Mesendoderm (in vitro differentiated cells): ENCODE measurements at places on chromosomes 2 and 18.

DNA sequence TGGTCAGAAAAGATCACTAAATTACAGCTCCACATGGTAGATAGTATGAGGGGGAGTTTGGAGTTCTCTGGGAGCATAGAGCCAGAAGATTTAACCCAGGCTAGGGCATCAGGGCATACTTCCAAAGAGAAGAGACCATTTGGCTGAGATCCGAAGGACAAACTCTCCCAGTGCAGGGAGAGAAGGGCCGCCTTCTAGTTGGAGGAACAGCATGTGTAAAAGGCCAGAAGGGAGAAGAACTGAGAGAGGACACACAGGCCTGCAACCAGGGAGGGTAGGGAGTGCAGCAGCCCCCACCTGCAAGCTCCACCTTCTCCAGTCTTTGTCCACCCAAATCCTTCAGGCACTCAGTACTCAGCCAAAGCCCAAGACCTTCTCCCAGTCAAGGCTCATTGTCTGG lies 182.0 kb downstream of the GFPT1 start:
- no peak overlapping the region for H3K27ac ChIP-seq
- no peaks in the 10 kb centered on the region for H3K27me3 ChIP-seq
- peaks cover 5% of the 10 kb centered on the region for H3K4me1 ChIP-seq
- H3K4me3 ChIP-seq, result no peak overlapping the region

DNA sequence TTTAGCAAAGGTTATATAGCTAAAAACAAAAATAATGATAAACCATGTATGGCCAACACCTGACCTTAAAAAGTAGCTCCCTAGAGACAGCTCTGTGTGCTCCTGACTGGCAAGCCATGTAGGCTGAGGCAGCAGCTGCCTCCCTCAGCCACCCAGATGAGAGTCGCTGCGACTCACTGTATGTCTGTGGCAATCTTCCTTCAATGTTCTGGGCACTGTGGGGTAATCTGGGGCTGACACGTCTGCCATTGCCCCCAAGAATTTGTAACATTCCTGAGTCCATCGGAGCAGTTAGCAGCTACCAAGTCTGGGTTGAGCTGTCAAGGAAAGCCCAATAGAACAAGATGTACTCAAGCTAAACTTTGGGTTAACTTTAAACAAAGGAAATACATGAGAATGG lies 106.4 kb upstream of the DAPL1 start:
- H3K36me3 ChIP-seq, result no peaks in the 10 kb centered on the region
- no peaks in the 10 kb centered on the region for H3K4me1 ChIP-seq
- peak; percentile 14 for DNase-seq
- H3K27ac ChIP-seq, result no peak overlapping the region
- H3K27me3 ChIP-seq, result no peaks in the 10 kb centered on the region

GRCh38 chr18:62524440-62525200 lies 1.8 kb downstream of the ZCCHC2 start:
- peak overlapping the region; percentile 69 for H3K4me3 ChIP-seq
- H3K36me3 ChIP-seq, result no peaks in the 10 kb centered on the region
- DNase-seq, result peak; percentile 67
- H3K4me1 ChIP-seq, result peaks cover 2% of the 10 kb centered on the region
- H3K27me3 ChIP-seq, result peaks cover 2% of the 10 kb centered on the region

DNA sequence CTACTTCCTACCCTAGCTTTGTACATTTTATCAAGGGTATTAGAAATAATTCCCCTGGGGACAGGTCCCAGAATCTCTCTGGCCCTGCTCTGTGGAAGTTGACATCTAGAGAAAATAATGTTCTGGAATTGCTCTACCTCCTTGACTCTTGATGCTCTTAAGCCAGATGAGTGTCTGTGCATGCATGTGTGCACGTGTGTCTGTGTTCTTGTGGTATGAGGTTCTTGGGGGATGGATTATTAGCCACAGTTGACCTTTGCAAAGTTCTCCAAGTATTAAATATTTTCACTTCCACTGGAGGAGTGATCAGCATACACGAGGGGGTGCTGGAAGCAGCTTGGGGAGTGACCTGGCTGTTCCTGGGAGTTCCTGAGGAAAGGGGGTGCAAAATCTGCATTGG lies 61.2 kb upstream of the PELI1 start:
- H3K27ac ChIP-seq, result no peak overlapping the region
- H3K4me1 ChIP-seq, result peaks cover 2% of the 10 kb centered on the region
- no peaks in the 10 kb centered on the region for H3K27me3 ChIP-seq
- no peaks in the 10 kb centered on the region for H3K36me3 ChIP-seq

- H3K27ac ChIP-seq, result no peak overlapping the region
- DNase-seq, result no peak
- no peaks in the 10 kb centered on the region for H3K27me3 ChIP-seq
- H3K36me3 ChIP-seq, result no peaks in the 10 kb centered on the region
- H3K4me3 ChIP-seq, result no peak overlapping the region
These were observed 130.6 kb upstream of the SKOR2 start for GRCh38 chr18:47381975-47382570.

- peak; percentile 4 for DNase-seq
- H3K4me1 ChIP-seq, result no peaks in the 10 kb centered on the region
- no peaks in the 10 kb centered on the region for H3K27me3 ChIP-seq
These were observed 189.3 kb upstream of the MYT1L start for GRCh38 chr2:2520401-2520811.

DNA sequence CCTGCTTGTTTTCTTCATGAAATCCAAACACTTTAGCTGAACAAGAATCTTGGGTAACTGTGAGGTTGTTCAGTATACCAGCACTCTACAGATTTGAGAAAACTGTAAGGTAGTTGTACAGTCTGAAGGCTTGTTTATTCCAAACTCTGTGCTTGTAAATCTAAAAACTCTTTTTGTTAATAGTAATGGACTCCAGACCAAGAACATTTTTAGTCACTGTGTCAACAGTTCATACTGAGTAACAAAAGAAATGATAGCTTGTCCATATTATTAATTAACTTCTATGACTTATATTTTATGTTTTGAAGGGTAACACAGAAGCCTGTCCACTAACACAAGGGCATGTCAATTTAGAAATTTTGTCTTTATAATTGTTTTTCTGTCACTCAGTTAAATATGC lies 72.2 kb upstream of the KYNU start:
- H3K4me1 ChIP-seq, result no peaks in the 10 kb centered on the region
- H3K4me3 ChIP-seq, result no peak overlapping the region
- no peaks in the 10 kb centered on the region for H3K36me3 ChIP-seq
- no peaks in the 10 kb centered on the region for H3K27me3 ChIP-seq
- DNase-seq, result no peak
- no peak overlapping the region for H3K27ac ChIP-seq

GRCh38 chr18:71105078-71105819 lies 816.4 kb downstream of the SOCS6 start:
- DNase-seq, result no peak
- H3K36me3 ChIP-seq, result no peaks in the 10 kb centered on the region
- no peaks in the 10 kb centered on the region for H3K4me1 ChIP-seq
- H3K27me3 ChIP-seq, result no peaks in the 10 kb centered on the region
- H3K4me3 ChIP-seq, result no peak overlapping the region

DNA sequence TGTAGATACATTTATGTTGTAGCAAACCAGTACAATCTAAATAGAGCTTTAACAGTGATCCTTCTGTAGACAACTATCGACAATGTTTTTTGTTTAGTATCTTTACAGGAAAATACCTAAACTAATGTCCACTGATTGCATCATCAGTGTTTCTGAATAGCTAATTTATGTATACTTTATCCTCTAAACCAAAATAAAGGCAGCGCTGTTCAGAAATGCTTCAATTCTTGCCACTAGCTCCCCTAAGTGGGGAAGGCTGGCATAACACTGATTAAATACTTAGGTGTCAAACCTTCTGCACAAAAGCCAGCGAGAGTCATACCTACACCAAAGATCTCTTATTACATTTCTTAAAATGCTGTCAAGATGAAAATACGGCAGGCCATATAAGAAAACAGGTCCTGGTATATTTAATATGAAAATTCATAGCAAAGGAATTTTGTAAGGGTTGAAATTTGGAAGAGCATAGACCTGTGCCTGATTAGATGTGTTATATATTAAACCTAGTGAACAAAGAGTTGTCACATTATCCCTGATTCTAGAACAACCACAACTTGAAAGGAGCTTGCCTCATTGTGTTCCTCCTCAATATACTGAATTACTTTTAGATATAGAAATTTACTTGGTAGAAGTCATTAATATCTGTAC lies 1693.4 kb upstream of the SLC39A10 start:
- no peaks in the 10 kb centered on the region for H3K27me3 ChIP-seq
- H3K27ac ChIP-seq, result no peak overlapping the region
- no peaks in the 10 kb centered on the region for H3K36me3 ChIP-seq
- H3K4me1 ChIP-seq, result no peaks in the 10 kb centered on the region

DNA sequence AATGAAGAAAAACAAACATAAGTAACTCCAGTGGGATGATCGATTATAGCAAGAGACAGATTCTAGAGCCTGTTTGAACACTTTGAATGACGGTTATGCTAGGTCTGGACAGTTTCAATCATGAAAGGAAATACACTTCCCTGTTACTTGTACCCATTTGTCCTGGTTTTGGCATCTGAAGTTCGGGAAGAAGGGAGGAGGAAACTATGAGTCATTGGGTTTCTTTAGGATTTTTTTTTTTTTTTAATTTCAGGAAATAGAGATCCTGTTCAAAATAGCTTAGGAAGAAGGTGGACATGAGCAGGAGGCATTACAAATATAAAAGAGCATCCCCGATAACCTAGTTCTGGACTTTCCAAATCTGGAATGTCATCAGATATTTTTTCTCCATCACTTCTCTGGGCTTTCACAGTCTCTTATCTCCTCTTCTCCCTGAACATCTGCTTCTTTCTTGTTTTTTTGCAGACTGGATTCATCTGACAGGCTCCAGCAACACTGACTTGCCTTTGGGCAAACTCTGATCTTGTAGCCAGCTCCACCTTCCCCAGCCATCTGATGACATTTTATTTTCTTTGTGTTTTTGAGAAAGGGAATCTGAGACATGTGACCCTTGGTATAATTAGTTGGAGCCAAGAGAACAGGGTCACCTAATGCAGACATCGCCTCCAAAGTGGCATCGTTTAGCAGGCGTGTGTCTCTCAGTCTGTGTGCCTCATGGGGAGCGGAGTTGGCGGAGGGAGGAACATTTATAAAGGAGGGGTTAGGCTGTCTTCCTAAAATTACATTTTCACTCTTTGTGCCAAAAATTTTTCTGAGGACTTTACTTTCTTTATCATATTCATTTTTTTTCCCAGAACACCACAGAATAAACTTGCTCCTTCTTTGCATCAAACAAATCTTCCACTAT lies 195.3 kb upstream of the EPHA4 start:
- no peak overlapping the region for H3K27ac ChIP-seq
- H3K4me1 ChIP-seq, result peaks cover 6% of the 10 kb centered on the region
- no peaks in the 10 kb centered on the region for H3K27me3 ChIP-seq
- H3K36me3 ChIP-seq, result no peaks in the 10 kb centered on the region

GRCh38 chr2:240284503-240285259 lies 144.2 kb upstream of the OTOS start:
- no peak overlapping the region for H3K4me3 ChIP-seq
- no peaks in the 10 kb centered on the region for H3K27me3 ChIP-seq
- no peak overlapping the region for H3K27ac ChIP-seq
- no peaks in the 10 kb centered on the region for H3K4me1 ChIP-seq
- no peaks in the 10 kb centered on the region for H3K36me3 ChIP-seq

- H3K36me3 ChIP-seq, result no peaks in the 10 kb centered on the region
- DNase-seq, result peak; percentile 16
- H3K4me3 ChIP-seq, result no peak overlapping the region
- no peaks in the 10 kb centered on the region for H3K27me3 ChIP-seq
- no peaks in the 10 kb centered on the region for H3K4me1 ChIP-seq
- no peak overlapping the region for H3K27ac ChIP-seq
These were observed 53.4 kb downstream of the ADI1 start for GRCh38 chr2:3465844-3466481.

- H3K36me3 ChIP-seq, result peaks cover 21% of the 10 kb centered on the region
- H3K27me3 ChIP-seq, result no peaks in the 10 kb centered on the region
- DNase-seq, result no peak
These were observed 39.1 kb downstream of the RMC1 start for GRCh38 chr18:23542461-23542860.

- no peaks in the 10 kb centered on the region for H3K4me1 ChIP-seq
- no peak overlapping the region for H3K27ac ChIP-seq
- H3K4me3 ChIP-seq, result no peak overlapping the region
- no peaks in the 10 kb centered on the region for H3K36me3 ChIP-seq
- DNase-seq, result no peak
- H3K27me3 ChIP-seq, result no peaks in the 10 kb centered on the region
These were observed 135.9 kb downstream of the ATAD2B start for GRCh38 chr2:23791030-23791429.

DNA sequence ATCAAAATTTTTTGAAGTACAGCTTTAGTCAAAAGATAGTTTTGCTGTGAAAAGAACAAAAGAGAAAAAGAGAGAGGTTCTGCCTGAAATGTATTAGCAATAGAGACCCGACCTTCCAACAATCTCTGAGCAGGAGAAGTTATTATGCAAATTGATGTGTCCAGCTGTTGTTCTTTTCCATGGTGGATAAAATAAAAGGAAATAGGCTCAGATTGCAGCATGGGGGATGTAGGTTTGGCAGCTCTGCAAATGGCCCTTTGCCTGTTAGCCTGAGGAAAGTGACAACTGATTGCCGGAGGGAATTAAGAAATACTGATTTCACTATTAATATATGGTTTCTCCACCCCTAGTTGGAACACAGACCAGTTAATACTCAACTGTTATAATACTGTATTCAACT lies 1283.2 kb upstream of the NXPH2 start:
- H3K4me1 ChIP-seq, result peaks cover 6% of the 10 kb centered on the region

GRCh38 chr2:28292491-28292890 lies 100.2 kb upstream of the FOSL2 start:
- H3K4me3 ChIP-seq, result no peak overlapping the region
- DNase-seq, result no peak

DNA sequence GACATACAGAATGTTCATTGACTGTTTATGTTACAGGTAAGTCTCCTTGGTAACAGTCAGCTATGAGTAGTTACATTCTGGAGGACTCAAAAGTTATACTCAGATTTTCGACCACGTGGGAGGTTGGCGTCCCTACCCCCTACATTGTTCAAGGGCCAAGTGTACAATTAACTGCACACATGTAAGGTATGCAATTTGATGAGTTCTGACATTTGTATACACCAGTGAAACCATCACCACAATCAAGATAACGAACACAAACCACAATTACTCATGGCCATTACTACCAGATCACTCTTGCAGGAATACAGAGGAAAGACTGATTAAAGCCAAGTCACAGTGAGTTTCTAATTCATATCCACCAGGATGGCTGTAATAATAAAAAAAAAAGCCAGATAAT lies 39.6 kb upstream of the LDLRAD4 start:
- no peaks in the 10 kb centered on the region for H3K36me3 ChIP-seq
- DNase-seq, result no peak
- no peaks in the 10 kb centered on the region for H3K4me1 ChIP-seq
- no peaks in the 10 kb centered on the region for H3K27me3 ChIP-seq
